A549 treated with CpdA at 1 μM for 4 hours (cell line): ENCODE measurements at places on chromosomes 2 and 18. TPM values are rescaled to one million over a fixed set of nuclear protein-coding genes. Genes with fewer than 3 reads are reported as not detected.

Gene ADRA2B
- 0.03 to 0.09 TPM (median 0.08 TPM) in 5 replicates for total RNA-seq

Gene TMEM247
- not detected in 5 replicates for total RNA-seq

Gene ACMSD
- not detected in 5 replicates for total RNA-seq

Gene CD28
- total RNA-seq, result not detected in 5 replicates

Gene C1QL2
- total RNA-seq, result 0.09 to 0.18 TPM (median 0.11 TPM) in 4 of 5 replicates, not detected in the other

Gene RUFY4
- not detected in 5 replicates for total RNA-seq

Gene PAX3
- not detected in 5 replicates for total RNA-seq

Gene SLC4A3
- total RNA-seq, result 2.4 to 4.0 TPM (median 2.9 TPM) in 5 replicates

Gene TACR1
- total RNA-seq, result 0.09 to 0.35 TPM (median 0.15 TPM) in 5 replicates

Gene CYP1B1
- total RNA-seq, result 6.7 to 9.8 TPM (median 9.1 TPM) in 5 replicates

Gene ANO7
- 1.4 to 2.5 TPM (median 2.1 TPM) in 5 replicates for total RNA-seq

Gene CHRNG
- not detected in 5 replicates for total RNA-seq

Gene WNT10A
- total RNA-seq, result 0.06 to 0.24 TPM (median 0.10 TPM) in 4 of 5 replicates, not detected in the other

Gene POTEC
- total RNA-seq, result not detected in 5 replicates

Gene POTEI
- 0.01 TPM in 1 of 5 replicates, not detected in the others for total RNA-seq

Gene PLCD4
- total RNA-seq, result 0.29 to 0.60 TPM (median 0.35 TPM) in 5 replicates

Gene SFTPB
- 0.09 to 0.29 TPM (median 0.20 TPM) in 4 of 5 replicates, not detected in the other for total RNA-seq

Gene TTN
- under 0.01 to 0.03 TPM (median 0.01 TPM) in 4 of 5 replicates, not detected in the other for total RNA-seq

Gene RNF144A
- total RNA-seq, result 5.2 to 7.5 TPM (median 7.3 TPM) in 5 replicates

Gene C2orf15
- 0.27 to 0.53 TPM (median 0.40 TPM) in 5 replicates for total RNA-seq

Gene CAPN13
- total RNA-seq, result 0.10 to 0.15 TPM in 2 of 5 replicates, not detected in the others

Gene ICOS
- not detected in 5 replicates for total RNA-seq
